ENCODE measurements at places on chromosomes 6 and 20. TPM values are rescaled to one million over a fixed set of nuclear protein-coding genes. Genes with fewer than 3 reads are reported as not detected.

Gene TMEM217
- 0.55 TPM for total RNA-seq

Gene CST7
- total RNA-seq, result 4.3 TPM

Gene ADGRB3
- total RNA-seq, result 2.0 TPM

Gene WFDC2
- 144 TPM for total RNA-seq

Gene TLDC2
- total RNA-seq, result 9.7 TPM

Gene METTL24
- 15.7 TPM for total RNA-seq
